ENCODE measurements at places on chromosomes 6 and 20. TPM values are rescaled to one million over a fixed set of nuclear protein-coding genes. Genes with fewer than 3 reads are reported as not detected.

- DNase-seq, result no peak
Measured at GRCh38 chr6:143536461-143536865, 24.9 kb upstream of the FUCA2 start.

The RGS17 gene
- 1.1 TPM for total RNA-seq

DNA sequence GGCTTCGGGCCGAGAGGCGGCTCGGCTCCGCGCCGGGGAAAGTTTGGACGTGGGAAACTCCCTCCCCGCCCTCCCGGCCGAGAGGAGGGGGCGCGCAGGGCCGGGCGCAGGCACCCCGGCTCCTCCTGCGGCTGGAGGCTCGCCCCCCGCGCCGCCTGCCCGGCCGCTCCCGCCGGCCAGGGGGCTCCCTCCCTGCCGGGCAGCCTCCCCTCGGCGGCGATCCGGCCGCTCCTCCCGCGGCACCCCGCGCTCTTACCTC, 370 bp downstream of the CDH22 start:
- no peak for DNase-seq

DNA sequence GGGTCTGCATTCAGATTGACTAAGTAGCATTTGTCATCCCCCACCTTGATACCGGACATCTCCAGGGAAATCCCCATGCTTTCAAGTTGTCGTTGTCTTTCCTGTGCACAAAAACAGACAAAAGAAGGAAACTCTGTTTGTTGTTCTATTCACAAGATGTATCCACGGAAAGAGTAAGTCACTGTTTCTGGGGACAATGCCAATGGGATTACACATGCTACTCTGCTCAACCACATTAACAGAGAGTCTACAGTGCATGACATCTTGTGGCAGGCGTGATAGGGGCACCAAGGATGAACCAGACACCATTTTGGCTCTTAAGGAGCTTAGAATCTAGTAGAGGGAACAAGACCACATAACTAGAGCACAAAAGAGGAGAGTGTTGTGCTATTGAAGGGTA, 124.4 kb upstream of the NUP153 start:
- no peak for DNase-seq

The SFT2D1 gene
- total RNA-seq, result 26.6 TPM

- no peak for DNase-seq
Measured at GRCh38 chr6:11217360-11218101, 14.9 kb downstream of the NEDD9 start.

GRCh38 chr6:83424392-83425018, 6.3 kb downstream of the ME1 start:
- DNase-seq, result no peak

The IRF4 gene
- total RNA-seq, result 0.11 TPM

The RAB32 gene
- total RNA-seq, result 21.3 TPM

DNA sequence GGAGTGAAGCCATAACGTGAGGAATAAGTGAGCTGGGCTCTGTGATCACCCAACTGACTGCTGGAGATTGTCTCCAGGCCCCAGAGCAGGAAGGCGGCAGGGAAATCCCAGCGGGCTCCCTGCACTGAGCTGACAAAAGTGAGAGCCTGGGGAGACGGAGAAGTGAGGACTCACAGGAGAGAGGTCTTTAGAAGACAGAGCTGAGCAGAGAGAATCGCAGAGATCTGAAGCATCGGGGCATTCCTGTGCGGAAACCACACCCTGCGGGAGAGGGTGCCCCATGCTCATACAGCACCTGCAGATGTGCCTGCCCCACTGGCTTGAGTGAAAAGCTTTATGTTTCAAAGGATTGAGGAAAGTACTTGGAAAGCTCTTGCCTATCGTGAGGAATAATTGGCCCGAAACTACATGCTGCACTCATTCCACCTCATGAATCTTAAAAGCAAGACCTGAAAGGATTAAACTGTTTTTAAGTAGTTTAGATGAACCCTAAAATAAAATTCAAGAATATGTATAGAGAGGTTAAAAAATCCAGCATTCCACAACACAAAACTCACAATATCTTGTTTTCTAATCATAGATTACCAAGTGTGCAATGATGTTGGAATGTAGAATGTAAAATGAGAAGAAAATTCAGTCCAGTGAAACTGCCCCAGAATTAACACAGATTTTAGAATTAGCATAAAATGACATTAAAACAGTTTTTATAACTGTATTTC, 17.7 kb upstream of the THBS2 start:
- no peak for DNase-seq

The REM1 gene
- not detected for total RNA-seq

DNA sequence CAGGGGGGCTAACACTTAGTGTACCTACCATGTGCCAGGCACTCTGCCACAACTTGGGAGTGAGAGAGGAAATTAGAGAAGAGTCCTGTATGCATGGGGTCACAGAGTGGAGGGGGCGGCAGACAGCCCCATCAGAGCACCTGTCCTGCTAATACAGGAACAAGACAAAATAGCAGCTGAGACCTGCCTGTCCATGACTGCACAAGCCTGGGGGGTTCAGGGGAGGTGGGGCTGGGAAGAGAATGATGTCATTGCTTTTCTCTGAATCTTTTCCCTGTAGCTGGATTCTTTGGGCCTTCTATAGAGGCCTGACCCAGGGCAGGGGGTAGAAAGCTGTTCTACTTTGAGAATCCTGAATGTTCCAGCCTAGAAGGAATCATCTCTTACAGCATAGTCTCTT, 37.4 kb downstream of the FOXP4 start:
- no peak for DNase-seq

The SLC22A7 gene
- total RNA-seq, result not detected

GRCh38 chr6:122033564-122034181, 365.8 kb upstream of the HSF2 start:
- DNase-seq, result no peak

DNA sequence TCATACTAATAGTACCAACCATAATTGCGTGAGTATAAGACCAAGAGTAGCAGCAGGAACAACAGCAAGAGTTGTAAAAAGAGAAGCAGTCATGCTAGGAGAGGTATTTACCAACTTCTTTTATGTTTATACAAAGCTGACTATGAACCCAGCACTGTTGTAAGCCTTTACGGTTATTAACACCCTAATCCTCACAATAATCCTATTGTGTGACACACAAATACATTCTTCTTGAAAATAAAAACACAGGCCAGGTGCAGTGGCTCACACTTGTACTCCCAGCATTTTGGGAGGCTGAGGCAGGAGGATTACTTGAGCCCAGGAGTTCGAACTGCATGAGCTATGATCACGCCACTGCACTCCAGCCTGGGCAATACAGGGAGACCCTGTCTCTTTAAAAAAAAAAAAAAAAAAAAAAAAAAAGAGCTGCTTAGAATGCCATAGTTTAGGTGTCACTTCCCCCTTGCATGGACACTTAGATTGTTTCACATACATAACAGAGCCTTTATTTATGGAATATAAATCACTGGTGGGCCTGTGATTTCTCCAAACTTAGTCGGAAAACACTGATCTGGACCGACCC, 20.2 kb downstream of the HCK start:
- no peak for DNase-seq

DNA sequence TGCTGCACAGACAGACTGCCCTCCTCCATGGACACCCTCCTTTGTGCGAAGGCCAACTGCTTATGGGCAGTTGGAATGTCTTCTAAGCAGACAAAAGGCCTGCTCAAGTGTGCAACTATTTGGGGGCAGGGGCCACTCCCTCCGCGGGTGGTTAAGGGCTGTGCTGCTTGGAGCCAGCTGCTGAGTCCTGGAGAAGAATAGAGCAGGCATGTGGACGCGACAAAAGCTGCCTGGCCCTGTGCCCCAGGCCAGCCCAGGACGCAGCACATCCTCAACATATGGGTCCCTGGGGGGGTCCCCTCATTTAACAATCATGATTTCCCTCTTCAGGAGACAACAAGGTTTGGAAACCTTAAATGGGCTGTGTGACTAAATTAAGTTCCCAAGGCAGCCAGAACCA, 45.5 kb upstream of the ENTPD6 start:
- DNase-seq, result no peak

The DOP1A gene
- 35.0 TPM for total RNA-seq

The TMEM170B gene
- 5.7 TPM for total RNA-seq

GRCh38 chr6:10854922-10855632, 16.7 kb upstream of the MAK start:
- DNase-seq, result no peak

- peak; percentile 30 for DNase-seq
Measured at GRCh38 chr6:3026791-3027626, 27.3 kb downstream of the NQO2 start.

The DEFB125 gene
- not detected for total RNA-seq

The ZNF165 gene
- 4.0 TPM for total RNA-seq

GRCh38 chr6:143068001-143068400, 7.3 kb downstream of the AIG1 start:
- no peak for DNase-seq

DNA sequence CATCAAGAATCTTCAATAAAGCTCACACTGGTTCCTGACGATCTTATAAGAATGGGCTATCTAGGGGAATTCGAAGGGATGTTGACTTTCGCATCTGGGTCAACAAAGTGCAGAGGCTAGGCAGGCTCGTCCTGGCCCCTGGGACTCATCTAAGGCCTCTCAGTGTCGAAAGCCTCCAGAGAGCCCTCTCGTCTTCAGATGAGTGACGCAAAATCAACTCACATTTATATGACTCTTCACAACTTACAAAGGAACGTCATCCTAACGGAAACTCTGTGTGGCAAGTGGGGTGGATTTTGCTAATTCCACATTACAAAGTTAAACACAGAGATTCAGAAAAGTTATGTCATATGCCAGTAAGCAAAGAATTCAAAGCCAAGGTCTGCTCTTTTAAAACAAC, 270.5 kb upstream of the EXOC2 start:
- DNase-seq, result no peak

- DNase-seq, result no peak
Measured at GRCh38 chr20:57422254-57422653, 31.1 kb downstream of the RBM38 start.

Measured in mesothelial cell of epicardium (in vitro differentiated cells).